ENCODE measurements at places on chromosomes 7 and 10.

DNA sequence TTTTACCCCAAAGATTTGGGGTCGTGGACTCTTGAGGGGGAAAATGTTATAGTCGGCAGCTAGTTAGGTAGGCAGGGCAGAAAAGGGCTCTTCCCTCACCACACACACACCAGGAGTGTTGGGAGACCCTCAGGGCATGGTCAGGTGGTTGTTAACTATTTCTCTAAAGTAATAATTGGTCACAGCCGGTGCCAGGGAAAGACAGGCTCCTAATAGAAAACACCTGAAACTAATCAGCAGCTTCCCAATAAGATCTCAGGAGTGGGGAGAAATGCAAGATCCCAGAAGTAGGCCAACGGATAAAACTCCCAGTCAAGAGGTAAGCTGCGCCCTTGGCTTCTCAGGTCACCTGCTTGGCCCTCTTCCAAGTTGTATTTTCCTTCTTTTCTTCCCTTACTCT is 213.1 kb downstream of the PHTF2 start:
- DNase-seq = no peak

GRCh38 chr7:137652721-137653120 is 194.1 kb downstream of the DGKI start:
- DNase-seq = no peak

GRCh38 chr10:71283410-71283809 is 35.6 kb upstream of the SLC29A3 start:
- no peak for DNase-seq

DNA sequence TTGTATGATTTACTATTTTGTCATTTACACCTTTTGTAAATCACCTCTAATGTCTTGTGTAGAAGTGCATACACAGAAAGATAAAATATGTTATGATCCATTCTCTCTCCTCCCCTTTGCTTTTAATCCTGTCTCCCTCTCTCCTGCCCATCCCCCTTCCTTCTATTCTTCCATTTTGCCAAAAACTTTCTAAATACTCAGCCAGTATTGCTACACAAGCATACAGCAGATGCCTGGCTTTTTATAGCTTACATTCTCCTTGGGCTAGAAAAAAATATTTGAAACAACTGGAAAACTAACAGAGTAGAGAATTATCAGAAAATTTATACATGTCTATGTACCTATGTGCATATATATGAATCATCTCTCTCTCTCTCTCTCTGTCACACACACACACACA is 308.7 kb upstream of the BMPER start:
- no peak for DNase-seq

GRCh38 chr10:1156921-1157614 is 100.9 kb downstream of the WDR37 start:
- DNase-seq = no peak

DNA sequence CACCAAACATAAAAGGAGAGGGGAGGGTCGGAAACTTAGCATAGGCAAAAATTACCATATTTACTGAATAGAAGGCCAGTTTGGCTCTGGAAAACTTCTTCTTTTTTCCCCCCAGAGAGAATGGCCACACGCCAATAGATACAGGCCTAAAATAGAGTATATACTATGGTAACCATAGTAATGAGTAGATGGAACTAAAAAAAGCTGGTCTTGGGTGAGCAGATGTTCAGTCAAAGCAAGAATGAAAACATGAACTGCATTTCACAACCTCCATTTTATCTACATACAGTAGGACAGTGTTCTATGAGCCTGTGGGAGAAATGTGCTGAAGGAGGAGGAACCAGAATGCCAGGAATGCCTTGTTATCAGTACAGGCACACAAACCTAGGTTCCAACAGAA is 141.7 kb upstream of the SEMA3A start:
- no peak for DNase-seq

GRCh38 chr7:50684713-50685075 is 98.0 kb downstream of the GRB10 start:
- no peak for DNase-seq

- DNase-seq = no peak
Observed at GRCh38 chr7:66379542-66380160, 174.5 kb downstream of the TPST1 start.

- no peak for DNase-seq
Observed at GRCh38 chr7:142581341-142581740, 167.9 kb upstream of the PRSS1 start.

GRCh38 chr10:456486-456885 is 233.0 kb downstream of the DIP2C start:
- DNase-seq = no peak

- no peak for DNase-seq
Observed at GRCh38 chr7:121957626-121958025, 84.7 kb downstream of the PTPRZ1 start.

- no peak for DNase-seq
Observed at GRCh38 chr10:31977440-31978155, 49.0 kb upstream of the ARHGAP12 start.

DNA sequence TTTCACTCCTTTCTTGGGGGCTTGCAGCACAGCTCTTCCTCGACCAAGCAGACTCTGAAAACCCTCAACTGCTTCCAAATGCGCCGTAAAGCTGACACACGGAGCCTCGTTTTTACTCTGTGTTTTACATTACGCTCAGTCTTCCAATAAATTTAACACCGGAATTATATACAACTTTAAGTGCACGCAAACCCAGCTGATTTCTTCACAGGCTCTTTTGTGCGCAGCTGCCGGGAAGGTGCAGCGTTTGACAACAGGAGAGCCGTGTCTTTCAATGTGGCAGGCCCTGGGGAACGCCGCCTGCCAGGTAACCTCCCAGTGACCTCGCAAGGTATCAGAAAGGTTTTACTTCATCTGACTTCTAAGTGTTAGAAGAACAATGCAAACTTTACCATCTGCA is 35.0 kb downstream of the GFRA1 start:
- DNase-seq = no peak

DNA sequence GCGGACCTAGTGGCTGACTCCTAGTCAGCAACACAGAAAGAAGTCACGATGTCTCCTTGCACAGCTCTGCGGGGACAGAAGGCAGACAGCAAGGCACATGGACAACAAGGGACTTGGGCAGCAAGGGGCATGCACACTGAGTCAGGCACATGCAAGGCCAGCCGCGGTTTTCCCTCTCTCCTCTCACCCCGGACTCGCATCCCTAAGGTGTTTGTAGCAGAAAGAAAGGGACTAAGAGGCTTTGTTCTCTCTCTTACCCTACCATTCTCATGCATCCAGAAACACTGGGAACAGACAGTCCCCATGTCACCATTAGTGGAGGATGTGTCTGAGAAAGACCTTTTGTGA is 193.3 kb upstream of the PHF14 start:
- DNase-seq = no peak

GRCh38 chr7:22238354-22239311 is 118.3 kb downstream of the RAPGEF5 start:
- peak; percentile 11 for DNase-seq
